ENCODE measurements at places on chromosomes 4 and X. TPM values are rescaled to one million over a fixed set of nuclear protein-coding genes. Genes with fewer than 3 reads are reported as not detected.

The FAT1 gene
- 483 TPM for total RNA-seq

The RTL5 gene
- total RNA-seq: 1.8 TPM

The FGFR3 gene
- total RNA-seq: 13.8 TPM

DNA sequence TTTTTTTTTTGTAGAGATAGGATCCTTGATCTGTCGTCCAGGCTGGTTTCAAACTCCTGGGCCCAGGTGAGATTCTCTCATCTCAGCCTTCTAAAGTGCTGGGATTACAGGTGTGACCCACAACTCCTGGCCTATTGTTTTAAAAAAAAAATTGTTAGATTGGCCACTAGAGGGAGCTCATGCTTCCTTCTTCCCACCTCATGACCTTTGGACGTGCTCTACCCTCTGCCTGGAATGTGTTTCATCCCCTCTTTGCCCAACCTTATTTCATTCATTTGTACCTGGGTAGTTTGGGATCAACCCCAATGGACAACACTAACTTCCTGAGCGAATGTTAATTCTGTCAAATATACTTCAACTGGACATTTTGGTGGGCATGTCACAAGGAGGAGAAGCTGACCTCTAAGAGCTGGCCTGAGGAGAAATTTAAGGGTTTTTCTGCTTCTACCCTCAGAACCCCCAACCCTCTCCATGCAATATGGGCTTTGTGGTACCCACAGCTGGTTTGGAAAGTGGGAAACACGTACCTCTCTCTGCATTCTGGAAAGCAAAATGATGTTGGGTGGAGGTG lies 6.4 kb downstream of the PPEF2 start:
- DNase-seq: no peak

DNA sequence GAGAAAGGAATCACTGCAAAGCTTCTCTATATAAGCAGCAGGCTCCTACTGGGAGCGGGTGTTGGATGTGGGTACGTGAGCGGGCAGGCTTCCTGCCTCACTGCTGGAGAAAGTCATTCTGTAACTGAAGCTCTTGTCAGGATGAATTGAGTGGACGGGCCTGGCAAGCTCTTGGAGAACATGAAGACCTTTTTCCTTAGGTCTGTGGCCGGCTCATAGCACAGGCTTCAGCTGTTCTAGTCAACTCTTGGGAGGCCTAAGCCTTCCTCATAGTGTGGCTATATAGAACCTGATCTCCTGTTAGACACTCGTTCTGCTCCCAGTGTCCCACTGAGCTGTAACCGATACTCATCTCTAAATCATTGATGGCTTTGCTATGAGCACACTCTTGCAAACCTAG lies 108.2 kb upstream of the GPC4 start:
- no peak for DNase-seq

DNA sequence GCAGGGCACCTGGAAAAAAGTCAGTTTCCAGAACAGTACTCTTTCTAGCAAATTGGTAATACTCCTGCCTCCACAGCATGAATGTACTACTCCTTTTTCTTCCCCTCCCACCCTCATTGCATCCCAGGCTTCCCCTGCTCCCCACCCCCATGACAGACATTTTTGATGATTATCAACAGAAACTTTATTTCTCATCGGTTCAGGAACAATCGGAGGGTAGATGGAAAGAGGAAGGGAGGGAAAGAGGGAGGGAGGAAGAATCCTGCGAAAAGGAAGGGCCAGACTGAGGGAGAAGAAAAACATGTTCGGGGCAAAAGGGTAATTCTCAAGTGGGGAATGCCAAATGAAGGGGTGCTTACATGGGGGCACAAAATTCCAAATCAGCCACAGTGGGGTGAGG lies 705 bp upstream of the CXorf65 start:
- DNase-seq: no peak

DNA sequence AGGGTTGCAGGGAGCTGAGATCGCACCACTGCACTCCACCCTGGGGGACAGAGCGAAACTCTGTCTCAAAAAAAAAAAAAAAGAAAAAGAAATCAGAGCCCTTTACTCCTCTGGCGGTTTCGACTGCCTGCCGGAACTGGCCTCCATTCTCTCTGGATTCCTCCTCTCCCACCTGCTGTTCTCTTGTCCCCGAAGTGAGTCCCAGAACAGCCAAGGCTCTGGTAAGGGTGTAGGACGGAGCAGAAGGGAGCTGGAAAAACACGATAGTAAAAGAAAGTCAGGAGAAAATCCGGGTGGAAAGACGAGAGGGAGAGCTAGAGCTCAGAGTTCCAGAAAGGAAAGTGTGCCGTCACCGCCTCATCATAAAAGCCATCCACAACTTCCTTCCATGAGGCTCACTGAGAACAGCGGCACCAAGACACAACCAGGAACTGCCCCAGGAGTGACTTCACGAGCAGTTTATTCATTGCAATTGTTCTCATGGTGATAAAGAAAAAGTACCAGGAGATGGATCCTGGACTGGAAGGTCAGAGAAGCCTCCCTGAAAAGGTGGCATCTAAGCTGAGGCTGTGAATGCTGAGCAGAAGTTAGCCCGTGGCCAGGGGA lies 12.3 kb downstream of the TLR3 start:
- no peak for DNase-seq

- DNase-seq: no peak
Measured at GRCh38 chr4:53490965-53491622, 100.2 kb downstream of the LNX1 start.

Measured in SJSA1 (cell line).